Brain microvascular endothelial cell (primary cell): ENCODE measurements at places on chromosomes 3 and 15.

- peak; percentile 28 for DNase-seq
Measured at GRCh38 chr3:47323431-47324277, 40.9 kb downstream of the KLHL18 start.

DNA sequence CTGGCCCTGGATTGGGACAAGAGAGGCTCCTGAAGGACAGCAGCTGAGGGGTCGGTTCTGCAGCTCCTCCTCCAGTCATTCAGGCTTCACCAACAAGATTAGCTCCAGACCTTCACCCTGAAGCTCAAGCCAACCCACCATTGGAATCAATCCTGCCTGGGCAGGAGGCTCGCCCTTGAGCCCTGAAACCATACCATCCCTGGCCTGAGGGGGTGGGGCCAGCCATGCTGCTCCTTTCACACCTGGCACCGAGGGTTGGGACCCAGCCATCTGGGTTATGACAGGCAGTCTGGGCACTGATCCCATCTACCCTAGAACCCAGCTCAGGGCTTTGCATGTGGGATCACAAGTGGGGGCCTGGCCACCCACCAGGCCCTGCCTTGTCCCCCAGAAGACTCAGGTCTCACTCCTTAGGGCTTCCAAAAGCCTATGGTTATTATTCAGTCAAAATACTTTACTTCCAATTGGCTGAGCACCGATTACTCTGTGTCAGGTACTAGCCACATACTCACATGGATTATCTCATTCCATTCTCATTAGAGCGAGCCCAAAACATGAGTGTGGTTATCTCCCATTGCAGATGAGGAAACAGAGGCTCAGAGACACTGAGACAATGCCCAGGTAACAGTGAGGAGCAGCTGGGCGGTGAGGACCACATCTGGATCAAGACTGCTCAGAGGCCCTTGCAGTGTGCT lies 3.1 kb downstream of the ABHD14B start:
- DNase-seq: no peak

DNA sequence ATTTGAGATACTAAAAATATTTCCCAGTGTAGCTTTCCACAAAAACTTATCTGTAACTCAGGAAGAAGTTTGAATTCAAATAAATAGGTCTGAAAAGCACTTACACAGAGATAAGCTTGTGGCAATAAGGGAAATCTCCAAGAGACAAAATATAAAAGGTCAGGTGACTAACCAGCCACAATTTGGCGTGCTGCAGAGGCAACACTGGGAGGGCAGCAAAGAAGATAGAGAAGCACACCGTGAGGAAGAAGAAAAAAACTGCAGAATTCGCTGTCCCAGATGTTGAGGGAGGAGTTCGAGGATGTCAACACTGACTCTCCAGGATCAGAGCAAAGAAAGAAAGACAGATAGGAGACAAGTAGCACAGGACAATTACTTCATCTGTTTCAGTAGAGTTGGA lies 204.4 kb downstream of the FMN1 start:
- peak; percentile 31 for DNase-seq

DNA sequence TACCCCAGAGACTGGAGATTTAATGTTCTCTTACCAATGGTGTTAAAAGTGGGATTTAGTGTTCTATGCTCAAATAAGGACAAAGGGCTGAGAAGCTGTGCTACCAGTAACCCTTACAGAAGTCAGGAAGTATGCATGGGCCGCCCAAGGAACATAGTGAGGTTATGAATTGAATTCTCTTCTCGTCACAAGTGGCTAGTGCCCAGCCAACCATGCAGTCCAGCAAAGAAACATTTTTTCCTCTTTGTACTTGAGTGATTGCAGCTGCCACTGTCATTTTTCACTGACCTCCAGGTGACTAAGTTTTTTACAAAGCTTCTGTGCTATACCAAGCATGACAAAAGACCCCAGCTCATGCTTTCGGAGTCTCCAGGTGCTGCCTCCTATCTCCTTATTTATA lies 110.6 kb upstream of the DCBLD2 start:
- DNase-seq: no peak

GRCh38 chr3:110940055-110940454 lies 131.6 kb upstream of the NECTIN3 start:
- no peak for DNase-seq

DNA sequence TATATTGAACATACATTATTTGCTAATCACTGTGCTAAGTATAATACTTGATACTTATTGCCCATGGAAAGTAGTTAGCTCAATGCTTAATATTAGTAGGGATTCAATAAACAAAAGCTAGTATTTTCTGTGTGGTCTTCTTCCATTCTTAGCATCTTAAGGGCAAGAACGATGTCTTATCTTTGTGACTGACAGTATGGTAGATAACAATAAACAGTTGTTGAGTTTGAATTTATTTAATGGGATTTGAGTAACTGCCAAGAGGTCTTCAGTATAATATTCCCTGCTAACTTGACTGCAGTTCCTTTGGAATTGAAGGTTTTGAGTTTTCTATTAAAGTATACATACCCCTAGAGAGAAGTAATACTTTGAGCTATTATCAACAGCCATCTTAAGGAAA lies 70.1 kb downstream of the ZNF609 start:
- DNase-seq: no peak

- no peak for DNase-seq
Measured at GRCh38 chr15:88031461-88031860, 225.1 kb downstream of the NTRK3 start.

DNA sequence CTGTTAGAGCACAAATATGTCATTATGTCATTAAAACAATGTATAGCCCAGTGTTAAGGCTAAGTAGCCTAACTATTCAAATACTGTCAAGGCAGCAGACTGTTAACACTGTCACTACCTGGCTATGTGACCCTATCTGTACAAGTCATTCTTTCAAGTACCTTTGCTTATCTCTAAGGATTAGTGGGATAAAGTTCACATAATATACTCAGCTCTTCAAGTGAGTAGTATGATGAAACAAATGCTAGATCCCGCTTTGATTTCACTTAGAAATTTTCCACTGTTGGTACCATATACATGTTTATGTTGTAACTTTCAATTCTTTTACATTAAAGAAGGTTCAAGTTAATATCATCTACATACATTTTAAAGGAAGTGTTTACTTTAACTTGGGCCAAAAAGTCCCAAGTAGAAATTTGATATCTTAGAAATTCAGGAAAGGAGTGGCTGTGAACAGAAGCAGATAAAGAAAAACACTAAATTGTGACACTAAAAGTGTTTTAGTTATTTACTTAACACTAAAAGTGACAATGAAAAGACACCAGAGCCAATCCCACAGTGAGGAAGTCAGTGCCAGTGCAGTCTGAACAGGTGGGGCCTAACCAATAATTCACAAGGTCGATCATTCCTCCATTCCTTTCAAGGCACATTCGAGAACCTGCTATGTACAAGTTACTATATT lies 4.8 kb upstream of the RFX7 start:
- no peak for DNase-seq

GRCh38 chr15:101013769-101014675 lies 94.9 kb downstream of the LRRK1 start:
- DNase-seq: no peak
